T-helper 22 cell (primary cell): ENCODE measurements at places on chromosomes 11 and 22.

DNA sequence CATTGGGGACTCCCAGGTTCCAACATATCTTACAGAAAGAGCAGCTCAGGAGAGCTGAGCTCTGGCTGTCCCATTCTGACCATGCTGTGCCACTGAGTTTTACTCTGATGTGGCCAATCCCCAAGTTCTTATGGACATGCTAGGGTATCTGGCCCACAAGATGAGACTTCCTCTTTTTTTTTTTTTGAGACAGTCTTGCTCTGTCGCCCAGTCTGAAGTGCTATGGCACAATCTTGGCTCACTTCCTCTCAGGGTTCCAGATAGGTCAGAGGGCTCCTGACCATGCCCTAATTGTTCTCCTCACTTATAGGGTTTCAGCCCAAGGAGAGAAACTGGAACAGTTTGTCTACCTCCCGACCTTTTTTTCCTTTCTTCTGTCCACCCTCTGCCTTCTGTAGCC is 152.3 kb upstream of the CCDC90B start:
- no peak for DNase-seq

GRCh38 chr11:92703449-92703830 is 266.0 kb upstream of the MTNR1B start:
- no peak for DNase-seq

DNA sequence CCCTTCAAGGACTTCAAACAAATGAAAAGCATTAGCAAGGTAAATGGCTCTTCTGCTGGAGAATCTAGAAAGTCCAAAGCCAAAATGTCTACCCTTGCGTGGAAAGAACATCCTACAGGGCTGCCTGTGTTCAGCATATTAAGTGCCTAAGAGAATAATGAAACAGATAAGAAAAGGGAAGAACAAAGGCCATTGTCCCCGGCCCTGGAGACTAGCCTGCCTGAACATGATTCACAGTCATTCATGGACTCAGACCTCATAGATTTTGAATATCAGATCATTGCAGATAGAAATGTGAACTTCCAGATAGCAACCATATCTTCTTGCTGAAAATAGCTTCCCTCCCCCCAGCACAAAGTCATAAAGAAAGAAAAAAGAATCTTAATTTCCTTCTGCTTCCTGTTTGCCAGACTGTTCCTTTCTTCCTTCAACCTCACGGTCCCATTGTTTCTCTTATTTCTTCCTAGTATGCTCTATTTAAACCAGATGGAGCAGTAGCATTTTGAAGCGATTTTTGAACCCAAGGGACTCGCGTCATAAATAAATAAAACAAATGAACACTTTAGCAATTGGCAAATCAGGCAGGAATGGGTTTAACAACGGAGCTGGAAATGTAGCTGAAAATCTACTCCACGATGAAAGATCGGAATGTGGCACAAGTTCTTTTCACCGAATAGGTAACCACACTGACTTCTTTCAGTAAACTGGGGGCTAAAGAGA is 408.2 kb upstream of the CCDC90B start:
- DNase-seq = no peak

DNA sequence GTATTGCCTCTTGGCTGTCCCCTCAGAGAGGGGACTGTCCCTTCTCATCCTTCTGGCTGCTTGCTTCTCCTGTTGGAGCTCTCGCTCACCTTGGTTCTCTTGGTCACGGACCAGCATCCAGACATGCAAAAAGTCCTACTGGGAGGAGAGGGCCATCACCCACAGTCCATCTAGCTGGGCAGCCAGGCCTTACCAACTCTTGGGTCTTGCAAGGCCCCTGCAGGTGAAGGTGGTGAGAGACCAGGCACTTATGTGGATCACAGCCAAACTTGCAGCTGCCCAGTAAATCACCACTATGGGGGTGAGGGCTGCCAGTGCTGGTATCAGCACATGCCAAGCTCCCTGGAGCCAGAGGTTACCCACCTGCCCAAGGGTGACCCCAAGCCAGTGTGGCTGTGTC is 36.3 kb downstream of the KCNQ1OT1 start:
- DNase-seq = no peak

- no peak for DNase-seq
Measured at GRCh38 chr11:77497368-77497767, 23.5 kb upstream of the PAK1 start.

GRCh38 chr11:33089776-33090175 is 50.4 kb downstream of the TCP11L1 start:
- DNase-seq = no peak

DNA sequence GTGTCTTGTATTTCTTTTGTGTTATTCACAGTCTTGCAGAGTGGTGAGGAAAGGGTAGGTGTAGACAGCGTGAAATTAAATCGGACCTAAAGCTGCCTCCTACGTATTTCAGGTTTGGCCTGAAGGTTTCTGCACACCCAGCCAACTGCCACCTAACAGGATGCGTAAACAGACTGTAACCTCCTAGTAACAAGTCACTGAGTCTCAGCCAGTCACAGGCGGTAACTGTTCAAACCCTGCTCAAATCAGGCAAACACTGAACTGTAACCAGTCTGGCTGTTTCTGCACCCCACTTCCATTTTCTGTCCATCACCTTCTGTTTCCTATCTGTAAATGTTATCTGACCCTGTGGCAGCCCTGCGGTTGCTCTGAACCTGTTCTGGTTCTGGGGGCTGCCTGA is 87.1 kb downstream of the ADAMTS15 start:
- no peak for DNase-seq

GRCh38 chr11:85886089-85887056 is 31.2 kb downstream of the CCDC83 start:
- DNase-seq = no peak

- DNase-seq = no peak
Measured at GRCh38 chr11:78476066-78476465, 58.4 kb upstream of the GAB2 start.

DNA sequence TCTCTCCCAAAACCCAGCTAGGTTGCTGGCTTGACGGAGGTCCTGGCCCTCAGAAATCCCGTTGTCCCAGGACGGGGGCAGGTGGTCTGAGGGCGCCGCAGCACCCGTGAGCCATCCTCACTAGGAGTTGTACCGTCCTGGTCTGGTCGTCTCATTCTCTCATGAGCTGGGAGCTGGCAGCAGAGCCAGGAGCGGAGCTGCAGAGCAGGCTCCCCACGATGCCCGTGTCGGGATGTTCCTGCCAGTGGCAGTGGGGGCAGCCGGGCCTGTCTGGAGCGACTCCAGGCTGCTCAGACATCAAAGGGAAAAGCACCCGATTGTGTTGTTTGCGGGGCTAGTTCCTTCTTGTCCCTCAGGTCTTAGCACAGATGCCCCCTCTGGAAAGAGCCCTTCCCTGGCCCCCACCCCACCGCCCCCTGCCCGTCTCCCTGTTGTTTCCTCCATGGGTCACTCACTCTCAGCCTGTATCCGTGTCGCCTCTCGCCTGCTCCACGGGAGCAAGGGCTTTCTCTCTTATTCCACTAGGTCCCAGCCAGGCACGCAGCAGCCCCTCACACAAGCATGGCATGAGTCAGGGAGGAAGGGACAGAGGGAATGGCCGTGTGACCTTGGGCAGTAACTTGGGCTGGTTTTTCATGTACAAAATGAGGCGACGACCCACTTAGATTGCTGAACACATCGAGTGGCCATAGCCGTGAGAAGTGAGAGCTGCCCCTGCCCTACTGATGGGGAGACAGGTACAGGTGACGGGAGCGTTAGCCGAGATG is 23.2 kb upstream of the MGAT3 start:
- no peak for DNase-seq

DNA sequence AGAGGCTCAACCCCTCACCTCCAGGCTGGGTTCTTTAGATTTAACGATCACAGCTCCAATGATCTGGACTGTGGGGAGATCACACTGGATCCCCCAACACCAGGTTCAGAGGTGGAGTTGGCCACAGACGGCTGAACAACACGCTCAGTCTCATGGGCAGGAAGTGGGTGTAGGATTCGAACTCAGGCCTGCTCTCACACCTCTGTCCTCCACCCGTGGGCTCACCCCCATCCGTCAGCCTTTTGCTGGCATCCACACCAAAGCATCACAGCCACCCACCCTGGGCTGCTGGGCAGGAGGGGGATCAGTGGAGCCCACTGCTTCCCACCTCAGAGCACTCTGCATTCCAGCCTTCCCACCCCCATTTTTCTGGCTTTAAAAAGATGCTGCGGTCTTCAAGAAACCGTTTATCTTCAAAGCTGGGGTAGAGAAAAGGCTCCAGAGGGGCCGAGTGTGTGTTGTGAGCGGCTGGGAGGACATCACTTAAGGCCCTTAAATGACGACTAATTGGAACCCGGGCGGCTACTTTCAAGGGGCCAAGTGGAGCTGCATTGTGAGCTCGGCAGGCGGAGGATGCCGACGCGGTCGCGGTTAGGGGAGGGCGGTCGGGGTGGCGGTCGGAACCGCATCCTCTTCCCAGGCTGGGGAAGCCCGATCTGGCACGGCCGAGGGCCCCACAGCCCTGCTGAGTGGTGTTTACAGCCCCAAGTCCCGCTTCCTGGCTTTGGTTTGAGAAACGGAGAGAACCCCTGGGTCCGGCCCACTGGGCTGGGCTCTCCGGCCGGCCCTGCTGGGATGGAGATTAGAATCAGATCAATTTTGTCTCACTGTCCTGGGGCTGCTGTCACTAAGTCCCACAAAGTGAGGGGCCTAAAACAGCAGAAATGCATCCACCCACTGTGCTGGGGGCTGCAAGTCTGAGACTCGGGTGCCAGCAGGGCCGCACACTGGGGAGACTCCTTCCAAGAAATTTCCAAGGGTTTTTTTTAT is 15.9 kb upstream of the FGF3 start:
- DNase-seq = no peak

DNA sequence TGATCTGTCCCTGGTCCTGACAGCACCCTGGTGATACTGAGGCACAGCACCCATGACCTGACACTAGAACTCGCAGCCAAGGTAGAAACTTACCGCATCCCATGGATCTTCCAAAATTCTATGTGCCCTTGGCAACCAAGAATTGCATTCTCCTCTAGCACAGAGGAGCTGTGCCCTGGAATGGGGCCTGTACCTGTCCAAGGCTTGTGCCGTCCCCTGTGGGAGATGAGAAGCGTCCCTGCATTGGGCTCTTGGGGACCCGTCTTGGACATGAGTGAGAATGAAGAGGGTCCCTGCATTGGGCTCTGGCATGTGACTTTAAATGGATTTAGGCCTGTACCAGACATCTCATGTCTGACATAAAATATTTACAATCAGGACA is 67.1 kb downstream of the GGTLC2 start:
- DNase-seq = no peak

- DNase-seq = no peak
Measured at GRCh38 chr22:20035375-20036083, 14.6 kb downstream of the TANGO2 start.

GRCh38 chr22:20656902-20657836 is 116.7 kb upstream of the SERPIND1 start:
- no peak for DNase-seq

GRCh38 chr11:20248121-20248772 is 88.0 kb upstream of the DBX1 start:
- DNase-seq = no peak

DNA sequence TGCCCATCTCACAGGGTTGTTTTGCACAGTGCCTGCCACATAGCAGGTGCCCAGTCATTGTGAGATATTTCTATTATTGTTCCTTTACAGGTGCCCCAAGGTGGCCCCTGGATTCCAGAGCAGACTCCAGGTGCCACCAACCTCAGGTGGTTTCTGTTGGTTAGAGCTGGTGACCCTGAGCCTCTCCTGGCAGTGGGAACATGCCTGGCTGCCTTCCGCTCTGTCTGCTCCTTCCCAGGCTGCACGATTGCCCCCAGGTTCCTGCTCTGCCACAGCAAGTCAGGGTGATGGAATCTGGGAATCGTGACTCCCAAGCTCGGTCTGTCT is 12.6 kb upstream of the OMP start:
- no peak for DNase-seq

DNA sequence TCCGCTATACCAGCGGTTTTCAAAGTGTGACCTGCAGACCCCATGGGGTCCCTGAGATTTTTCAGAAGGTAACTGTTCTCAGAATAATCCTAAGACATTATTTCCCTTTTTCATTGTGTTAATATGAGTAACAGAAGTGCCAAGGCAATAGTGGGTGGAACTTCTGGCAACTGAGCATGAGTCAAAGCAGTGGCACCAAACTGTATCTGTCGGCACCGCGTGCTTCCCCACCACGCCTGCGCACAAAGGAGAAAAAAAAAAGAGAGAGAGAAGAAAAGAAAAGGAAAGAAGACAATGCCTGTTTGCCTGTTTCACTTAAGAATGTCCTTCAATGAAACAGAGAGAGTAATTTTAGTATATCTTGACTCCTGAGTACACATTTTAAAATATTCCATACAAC is 679.9 kb downstream of the OPCML start:
- DNase-seq = no peak

- no peak for DNase-seq
Measured at GRCh38 chr11:117876059-117876340, 458 bp downstream of the FXYD6 start.

DNA sequence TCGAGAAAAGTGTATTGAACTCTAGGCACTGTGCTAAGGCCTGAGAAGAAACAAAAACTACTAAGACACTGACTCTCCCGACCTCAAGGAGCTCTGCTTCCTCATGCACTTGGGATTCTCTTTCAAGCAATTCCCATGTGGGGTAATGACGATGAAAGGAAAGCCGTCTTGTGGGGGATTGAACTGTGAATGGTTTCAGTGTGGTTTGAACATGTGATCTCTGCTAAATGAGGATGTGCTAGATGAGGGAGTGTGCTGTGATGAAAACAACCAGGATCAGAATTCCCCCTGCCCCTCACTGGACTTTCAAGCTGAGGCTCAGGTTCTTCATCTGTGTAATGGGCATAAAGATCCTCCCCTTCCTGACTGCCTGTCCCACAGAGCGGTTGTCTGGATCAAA is 74.9 kb downstream of the DEPDC5 start:
- DNase-seq = no peak

GRCh38 chr11:101429703-101430540 is 153.9 kb downstream of the TRPC6 start:
- no peak for DNase-seq

GRCh38 chr22:47031628-47031915 is 269.1 kb downstream of the TBC1D22A start:
- no peak for DNase-seq

DNA sequence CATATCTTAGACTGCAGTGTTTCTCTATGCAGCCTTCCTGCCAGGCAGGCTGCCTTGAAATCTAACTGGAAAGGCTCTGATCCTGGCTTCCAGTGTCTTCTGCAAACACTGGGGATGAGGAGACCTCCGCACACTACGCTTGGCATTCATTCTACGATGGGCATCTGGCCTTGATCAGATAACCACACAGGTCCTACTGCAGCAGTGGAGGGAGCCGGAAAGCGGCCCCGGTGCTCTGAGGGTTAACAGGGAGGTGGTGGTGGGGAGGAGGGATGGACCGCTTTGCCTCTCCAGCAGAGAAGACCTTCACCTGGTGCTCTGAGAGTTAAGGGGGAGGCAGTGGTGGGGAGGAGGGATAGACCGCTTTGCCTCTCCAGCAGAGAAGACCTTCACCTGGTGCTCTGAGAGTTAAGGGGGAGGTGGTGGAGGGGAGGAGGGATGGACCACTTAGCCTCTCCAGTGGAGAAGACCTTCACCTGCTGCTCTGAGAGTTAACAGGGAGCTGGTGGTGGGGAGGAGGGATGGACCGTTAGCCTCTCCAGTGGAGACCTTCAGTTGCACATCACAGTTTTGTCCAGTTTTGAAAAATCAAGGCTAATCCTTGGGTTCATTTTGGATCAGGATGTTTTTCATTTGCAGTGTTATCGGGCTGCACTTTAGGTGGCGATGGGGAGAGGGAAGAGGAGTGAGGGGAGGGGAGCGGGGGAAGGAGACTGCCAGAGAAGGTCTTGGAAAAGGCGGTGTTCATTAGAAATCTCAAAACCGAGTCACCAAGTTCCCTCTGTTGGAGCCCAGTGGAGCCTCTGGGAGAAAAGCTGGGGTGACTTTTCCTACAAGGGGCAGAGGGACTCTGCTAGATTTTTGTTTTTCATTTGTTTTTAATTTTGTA is 5.6 kb downstream of the GAL start:
- DNase-seq = no peak
